ENCODE measurements at places on chromosomes 11 and 22.

GRCh38 chr11:108009497-108010370 is 1.0 kb downstream of the CUL5 start:
- no peak for DNase-seq

GRCh38 chr11:81203876-81204275 is 1529.8 kb downstream of the FAM181B start:
- no peak for DNase-seq

DNA sequence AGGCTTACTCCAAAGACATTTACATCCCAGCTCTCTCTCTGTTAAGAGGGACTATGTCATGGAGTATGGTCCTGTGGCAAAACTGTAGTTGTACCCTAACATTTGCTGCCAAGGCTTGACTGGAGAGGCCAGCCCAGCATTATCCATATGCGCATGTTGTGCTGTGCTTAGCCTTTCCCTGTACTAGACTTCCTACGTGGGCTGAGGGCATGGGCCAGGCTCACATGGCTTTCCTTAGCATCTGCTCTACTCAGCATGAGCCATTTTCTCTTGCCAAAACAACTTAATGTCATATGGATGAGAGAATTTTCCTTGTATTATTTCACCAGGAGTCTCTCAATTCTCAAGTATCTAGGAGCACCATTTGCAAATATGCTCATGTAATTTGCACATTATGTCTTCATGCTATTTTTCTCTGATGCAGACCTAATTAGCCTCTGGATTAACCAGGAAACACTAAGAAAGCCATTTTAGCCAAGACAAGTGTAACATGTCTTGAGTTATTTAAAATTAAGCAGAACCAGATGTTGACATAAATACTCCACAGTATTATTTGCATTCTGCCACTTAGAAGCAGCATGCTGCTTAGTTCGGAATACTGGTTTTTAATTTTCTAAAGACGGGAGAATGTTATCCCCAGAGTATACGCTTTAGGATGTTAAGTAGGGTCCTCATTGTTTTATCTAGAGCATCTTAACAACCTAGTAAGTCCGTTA is 71.7 kb upstream of the FAR1 start:
- DNase-seq = no peak

DNA sequence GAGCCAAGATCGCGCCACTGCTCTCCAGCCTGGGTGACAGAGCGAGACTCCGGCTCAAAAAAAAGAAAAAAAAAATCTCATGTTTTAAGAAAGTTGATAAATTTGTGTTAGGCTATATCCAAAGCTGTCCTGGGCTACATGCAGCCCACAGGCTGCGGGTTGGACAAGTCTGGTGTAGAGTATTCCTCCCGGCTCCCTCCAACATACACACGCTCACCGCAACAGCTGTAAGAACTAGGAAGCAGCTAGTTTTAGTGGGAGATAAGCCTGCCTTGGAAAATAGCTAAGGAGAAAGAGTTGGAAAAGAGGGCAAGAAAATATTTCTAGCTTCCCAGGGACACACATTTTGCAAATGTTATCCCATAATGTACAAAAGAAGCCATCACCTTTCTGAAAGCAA is 46.6 kb downstream of the CELF1 start:
- no peak for DNase-seq

GRCh38 chr11:60459345-60459744 is 3.7 kb downstream of the MS4A1 start:
- DNase-seq = no peak

DNA sequence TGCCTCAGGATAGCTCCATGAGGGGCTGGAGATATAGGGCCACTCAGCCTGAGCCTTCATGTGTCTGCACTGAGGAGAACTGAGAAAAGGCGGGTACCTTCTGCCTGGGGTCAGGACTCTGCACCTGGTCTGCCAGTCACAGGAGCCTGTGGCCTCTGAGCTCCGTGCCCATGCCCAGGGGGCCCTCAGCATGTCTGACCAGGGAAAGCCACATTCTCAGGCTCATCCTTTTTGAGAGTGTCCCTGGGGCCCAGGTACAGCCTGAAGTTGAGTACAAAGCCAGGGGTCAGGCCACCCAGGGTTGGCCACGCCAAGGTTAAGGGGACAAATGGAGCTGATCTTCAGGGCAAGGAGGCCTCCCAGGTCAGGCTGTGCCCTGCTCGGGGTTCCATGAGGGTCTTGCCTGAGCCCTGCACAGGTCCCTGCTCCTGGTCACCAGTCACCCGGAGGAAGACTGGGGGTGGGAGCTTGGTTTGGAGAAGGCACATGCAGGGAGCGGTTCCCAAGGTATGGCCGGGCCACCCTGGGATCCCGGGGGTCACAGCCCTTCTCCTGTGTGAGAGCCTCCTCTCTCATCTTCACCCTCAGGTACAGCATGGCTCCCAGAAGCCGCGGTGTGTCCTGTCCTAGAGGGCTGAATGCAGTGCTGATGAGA is 6.0 kb downstream of the DENND6B start:
- DNase-seq = no peak

GRCh38 chr11:1493650-1494244 is 7.2 kb upstream of the MOB2 start:
- no peak for DNase-seq

GRCh38 chr22:20552443-20553401 is 45.3 kb downstream of the MED15 start:
- no peak for DNase-seq

DNA sequence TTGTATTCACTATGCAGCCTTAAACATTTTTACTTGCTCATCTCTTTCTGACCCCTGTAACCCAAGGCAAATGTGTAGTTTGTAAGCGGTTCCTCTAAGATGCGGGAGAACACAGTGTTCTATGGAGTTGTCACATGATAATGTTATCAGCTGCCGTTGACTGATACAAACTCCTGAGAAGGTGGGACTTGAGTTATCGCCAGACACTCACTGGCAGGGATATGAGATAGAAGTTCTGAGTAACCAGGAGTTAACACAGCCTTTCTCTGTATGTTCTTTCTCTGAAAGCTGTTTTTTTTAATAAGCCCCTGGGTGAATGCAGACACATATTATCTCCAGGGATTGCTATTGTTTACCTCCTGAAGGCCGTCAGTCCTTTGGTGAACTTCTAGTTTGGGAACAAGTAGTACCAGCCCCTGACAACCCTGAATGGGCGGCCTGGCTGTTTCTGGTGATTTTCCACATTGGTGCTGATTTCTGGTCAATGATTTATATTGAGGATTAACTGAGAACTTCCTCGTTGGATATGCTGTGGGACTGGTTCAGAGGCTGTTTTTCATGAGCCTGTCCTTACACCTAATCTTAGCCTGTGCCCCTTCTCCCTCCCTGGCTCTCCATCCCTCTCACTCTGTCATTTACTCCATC is 155.3 kb upstream of the RASSF10 start:
- no peak for DNase-seq

- peak; percentile 2 for DNase-seq
Observed at GRCh38 chr22:34105461-34106062, 185.3 kb upstream of the LARGE1 start.

GRCh38 chr11:118524356-118524755 is 2.9 kb upstream of the TTC36 start:
- DNase-seq = no peak

DNA sequence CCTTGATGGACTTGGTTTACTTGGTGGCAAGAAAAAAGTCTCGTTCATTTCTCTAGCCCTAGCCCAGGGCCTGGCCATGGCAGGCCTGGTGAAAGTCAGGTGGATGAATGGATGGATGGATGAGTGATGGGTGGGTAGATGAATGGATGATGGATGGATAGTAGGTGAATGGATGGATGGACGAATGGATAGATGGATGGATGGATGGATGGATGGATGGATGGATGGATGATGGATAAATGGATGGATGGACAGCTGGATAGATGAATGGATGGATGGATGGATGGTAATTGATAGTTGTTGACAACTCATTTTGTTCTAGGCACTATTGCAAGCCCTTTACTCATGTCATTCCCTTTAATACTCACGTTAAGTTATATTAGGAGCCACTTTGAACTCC is 86.1 kb upstream of the ANO1 start:
- DNase-seq = no peak

DNA sequence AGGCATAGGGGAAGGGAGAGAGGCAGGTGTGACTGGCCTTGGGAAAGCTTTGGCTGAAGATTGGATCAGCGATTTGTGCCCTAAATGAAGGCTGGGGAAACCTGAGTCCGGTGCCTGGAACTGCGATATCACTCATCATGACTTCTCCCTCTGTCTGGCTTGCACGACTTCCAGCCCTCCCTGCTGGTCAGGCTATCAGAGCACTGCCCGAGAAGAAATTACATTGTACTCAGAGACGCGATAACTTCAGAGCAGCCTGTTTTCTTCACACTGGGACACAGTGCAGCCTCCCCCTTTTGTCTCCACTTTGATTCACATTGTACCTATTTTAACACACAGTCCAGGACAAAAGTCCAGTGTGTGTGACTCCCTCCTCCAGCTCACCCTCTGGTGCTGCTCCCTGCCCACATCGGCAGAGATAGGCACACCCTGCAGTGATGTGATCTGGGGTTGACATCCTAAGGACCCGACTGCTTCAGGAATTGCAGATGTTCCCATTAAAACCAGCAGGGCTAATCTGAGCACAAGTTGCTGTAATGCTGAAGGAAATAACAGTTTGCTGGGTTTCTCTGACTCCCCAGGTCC is 62.1 kb upstream of the CADM1 start:
- DNase-seq = no peak

DNA sequence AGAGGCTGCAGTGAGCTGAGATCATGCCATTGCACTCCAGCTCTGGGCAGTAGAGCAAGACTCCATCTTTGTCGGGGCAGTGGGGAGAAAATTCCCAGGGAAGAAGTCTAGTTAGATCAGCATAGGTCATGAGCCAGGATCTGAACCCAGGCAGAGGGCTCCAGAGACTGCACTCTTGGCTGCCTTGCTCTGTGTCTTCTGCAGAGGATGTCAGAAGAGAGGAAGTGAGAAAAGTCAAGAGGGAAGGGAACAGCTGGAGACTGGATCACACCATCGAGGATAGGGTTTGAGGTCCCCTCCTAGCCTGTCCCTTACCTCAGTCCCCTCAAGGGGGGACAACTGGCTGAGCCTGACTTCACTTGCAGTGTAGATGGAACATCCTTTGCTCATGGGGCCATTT is 5.8 kb downstream of the MYOD1 start:
- no peak for DNase-seq

DNA sequence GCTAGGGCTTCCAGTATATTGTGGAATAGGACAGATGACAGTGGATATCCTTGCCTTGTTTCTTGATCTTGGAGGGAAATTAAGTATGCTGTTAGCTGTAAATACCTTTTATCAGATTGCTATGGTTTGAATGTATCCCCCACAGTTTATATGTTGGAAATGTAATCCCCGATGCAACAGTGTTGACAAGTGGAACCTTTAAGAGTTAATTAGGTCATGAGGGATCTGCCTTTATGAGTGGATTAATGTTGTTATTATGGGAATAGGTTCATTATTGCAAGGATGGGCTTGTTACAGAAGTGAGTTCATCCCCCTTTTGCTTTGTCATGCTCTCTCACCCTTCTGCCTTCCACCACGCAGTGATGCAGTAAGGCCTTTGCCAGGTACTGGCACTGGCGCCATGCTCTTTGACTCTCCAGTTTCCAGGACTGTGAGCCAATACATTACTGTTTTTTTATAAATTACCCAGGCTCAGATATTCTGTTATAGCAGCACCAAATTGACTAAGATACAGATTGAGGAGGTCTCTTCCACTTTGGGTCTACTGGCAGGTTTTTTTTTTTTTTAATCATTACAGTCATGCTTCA is 16.4 kb downstream of the CABIN1 start:
- DNase-seq = no peak

Measured in activated T-cell treated with anti-CD3 and anti-CD28 coated beads for 48 hours (primary cell).